ENCODE measurements at places on chromosomes 4 and X.
A peak's percentile ranks its signal among the peaks of the same experiment; 100 is the strongest.

- no peaks in the 10 kb centered on the region for H3K27me3 ChIP-seq
- H3K36me3 ChIP-seq = no peaks in the 10 kb centered on the region
- no peaks in the 10 kb centered on the region for H3K4me1 ChIP-seq
- DNase-seq = no peak
Measured at GRCh38 chr4:17058916-17059741, 160.7 kb upstream of the LDB2 start.

- no peak overlapping the region for H3K4me3 ChIP-seq
- no peaks in the 10 kb centered on the region for H3K27me3 ChIP-seq
- H3K36me3 ChIP-seq = peaks cover 56% of the 10 kb centered on the region
- peaks cover 32% of the 10 kb centered on the region for H3K4me1 ChIP-seq
- no peak overlapping the region for H3K27ac ChIP-seq
- DNase-seq = no peak
Measured at GRCh38 chr4:53175640-53176039, 190.2 kb downstream of the SCFD2 start.

DNA sequence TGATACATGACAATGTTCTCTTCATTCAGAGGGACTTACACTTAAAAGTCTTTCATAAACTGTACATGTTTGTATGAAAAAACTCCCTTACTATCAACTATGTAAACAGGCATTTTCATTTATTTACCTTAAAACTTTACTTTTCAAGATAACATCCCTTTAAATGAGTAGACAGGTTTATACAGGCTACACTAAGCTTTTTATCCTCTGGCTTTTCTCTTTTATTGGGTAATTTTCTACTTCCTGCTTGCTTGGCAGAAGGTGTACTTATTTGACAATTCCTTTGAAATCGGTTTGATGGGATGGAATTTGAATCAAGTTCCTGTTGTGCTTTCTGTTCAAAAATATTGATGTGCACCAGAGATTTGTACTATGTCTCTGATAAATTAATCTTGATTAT, 81.4 kb downstream of the PTPN13 start:
- no peak for DNase-seq
- no peaks in the 10 kb centered on the region for H3K36me3 ChIP-seq
- no peak overlapping the region for H3K4me3 ChIP-seq

- H3K27me3 ChIP-seq = peaks cover 2% of the 10 kb centered on the region
- peak; percentile 67 for DNase-seq
- peak overlapping the region; percentile 12 for H3K27ac ChIP-seq
- H3K4me1 ChIP-seq = peaks cover 49% of the 10 kb centered on the region
Measured at GRCh38 chr4:100095729-100096595, 94.3 kb downstream of the DDIT4L start.

Measured in activated CD8-positive, alpha-beta T cell treated with anti-CD3 and anti-CD28 coated beads, Interleukin-2, amount 10 ng/mL, durations not matched to agents 7 days and 5 days (primary cell).